ENCODE measurements at places on chromosomes 1 and 21.
A peak's percentile ranks its signal among the peaks of the same experiment; 100 is the strongest.

GRCh38 chr21:42401154-42401553 lies 2.5 kb upstream of the UBASH3A start:
- DNase-seq, result no peak

DNA sequence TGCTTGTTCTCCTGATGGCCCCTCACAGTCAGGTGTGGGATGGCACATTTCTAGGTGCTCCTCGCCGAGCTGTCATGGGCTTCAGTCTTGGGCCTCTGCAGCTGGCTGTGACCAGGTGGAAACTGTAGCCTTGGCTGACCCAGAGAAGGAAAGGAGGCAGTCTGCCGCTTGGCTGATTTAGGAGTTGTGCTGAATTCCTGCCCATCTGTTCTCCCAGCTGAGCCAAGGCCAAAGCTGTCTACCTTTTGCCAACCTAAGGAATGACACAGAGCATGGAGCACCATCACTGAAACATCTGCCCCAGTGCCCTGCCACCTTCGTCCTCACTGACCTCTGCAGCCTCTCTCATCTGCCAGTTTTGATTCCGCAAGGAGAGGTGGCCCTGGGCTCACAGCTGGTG lies 27.9 kb downstream of the UTP25 start:
- DNase-seq, result no peak

DNA sequence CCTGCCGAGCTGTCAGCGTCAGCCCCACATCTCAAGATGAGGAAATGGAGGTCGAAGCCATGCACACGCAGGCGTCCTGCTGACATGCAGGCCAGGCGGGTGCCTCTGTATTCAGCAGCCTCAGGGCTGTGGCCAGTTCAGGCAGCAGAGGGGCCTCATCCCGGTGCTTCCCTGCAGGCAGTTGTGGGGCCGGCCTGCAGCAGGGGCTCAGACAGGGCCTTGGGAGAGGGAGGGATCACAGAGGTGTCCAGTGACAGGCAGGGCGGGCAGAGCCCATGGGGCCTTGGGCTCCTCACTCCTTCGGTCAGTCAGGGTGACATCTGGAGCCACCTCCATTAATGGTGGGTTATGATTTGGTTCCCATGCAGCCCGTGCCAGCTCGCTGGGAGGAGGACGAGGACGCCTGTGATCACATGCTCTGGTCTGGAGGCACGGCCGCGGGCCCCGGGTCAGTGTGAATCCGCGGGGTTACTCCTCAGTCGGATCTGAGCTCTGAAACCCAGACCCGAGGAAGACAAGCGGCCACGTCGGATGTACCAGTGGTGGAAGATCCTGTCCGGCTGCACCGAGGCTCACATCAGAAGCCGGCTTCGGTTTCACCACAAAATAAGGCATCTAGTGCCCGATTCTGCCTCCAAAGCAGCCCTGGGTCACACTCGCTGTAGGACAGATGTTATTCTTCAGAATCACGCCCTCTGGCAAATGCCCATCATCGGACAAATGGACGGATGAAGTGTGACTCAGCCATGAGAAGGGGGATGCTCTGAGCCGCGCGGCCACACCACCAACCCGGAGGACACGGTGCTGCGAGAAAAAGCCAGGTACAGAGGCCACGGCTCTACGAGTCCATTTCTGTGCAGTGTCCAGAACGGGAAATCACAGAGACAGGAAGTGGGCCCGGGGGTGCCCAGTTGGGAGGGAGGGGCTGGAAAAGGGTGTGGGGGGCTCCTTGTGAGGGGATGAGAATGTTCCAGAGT lies 33.4 kb downstream of the KRTAP10-1 start:
- DNase-seq, result no peak

DNA sequence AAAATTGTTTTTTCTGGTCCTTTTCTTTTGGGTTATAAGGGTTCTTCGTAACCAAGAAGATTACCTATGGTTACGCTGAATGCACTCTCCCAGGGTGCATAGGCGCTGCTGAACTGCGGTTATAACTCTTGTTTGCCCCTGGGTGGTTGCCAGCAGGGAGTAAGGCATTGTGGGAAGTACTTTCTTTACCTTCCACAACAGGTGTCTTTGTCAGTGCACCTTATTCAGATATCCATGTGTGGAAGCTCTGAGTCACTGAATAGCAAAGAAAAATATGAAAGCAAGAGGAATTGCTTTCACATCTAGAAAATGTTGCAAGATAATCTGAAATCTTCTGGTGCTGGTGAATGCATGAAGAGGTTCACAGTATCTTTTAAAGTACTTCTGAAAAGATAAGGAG lies 124.4 kb upstream of the CACYBP start:
- no peak for DNase-seq

- DNase-seq, result no peak
Measured at GRCh38 chr1:229437443-229437842, 3.5 kb upstream of the ACTA1 start.

DNA sequence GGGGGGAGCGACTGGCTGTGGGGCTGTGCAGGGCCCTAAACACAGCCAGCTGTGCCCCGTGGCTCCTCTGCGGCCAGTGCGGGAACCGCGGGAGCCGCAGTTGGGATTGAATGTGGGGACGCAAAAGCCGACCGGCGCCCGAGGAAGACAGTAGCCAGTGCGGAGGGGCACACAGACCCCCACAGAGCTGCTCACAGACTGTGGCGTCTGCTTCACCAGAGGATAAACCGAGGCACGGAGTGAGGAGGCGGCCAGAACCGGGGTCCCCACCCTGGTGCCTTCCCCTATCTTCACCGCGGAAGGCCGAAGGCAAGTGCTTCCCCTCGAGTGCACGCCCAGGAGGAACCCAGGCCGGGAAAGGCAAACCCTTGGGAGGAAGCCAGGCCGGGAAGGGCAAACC lies 8.7 kb upstream of the TMEM52 start:
- no peak for DNase-seq

DNA sequence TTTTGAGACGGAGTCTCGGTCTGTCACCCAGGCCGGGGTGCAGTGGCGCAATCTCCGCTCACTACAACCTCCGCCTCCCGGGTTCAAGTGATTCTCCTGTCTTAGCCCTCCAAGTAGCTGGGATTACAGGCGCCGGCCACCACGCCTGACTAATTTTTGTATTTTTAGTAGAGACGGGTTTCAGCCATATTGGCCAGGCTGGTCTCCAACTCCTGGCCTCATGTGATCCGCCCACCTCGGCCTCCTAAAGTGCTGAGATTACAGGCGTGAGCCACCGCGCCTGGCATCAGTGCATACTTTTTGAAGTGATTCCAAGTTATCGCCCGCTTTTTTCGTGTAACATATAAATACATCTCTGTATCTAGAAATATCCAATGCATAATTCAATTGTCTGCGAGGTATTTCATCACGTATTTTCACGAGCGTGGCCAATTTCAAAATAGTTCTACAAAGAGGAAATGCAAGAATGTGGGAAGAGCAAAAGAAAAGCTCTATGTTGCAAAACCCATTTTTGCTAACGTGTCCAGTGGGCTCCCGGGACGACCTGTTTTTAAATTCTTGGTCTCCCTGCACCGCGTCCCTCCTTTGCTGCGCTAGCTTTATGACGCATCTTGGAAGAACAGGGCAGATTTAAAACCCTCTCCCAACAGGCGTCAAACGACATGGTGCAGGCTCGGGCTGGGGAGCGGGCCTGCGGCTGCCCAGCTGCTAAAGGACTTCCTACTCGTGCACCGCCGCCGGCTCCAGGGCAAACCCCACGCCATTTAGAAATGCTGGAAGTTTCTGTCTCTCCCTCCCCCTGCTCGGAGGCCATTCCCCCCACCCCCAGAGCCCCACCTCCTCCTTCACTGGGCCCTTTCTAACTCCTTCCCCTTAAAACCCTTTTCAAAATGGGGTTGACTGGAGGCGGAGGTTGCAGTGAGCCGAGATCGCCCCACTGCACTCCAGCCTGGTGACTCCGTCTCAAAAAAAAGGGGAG lies 923 bp upstream of the IFNGR2 start:
- DNase-seq, result no peak

GRCh38 chr1:22975694-22976093 lies 3.0 kb upstream of the LACTBL1 start:
- DNase-seq, result no peak

DNA sequence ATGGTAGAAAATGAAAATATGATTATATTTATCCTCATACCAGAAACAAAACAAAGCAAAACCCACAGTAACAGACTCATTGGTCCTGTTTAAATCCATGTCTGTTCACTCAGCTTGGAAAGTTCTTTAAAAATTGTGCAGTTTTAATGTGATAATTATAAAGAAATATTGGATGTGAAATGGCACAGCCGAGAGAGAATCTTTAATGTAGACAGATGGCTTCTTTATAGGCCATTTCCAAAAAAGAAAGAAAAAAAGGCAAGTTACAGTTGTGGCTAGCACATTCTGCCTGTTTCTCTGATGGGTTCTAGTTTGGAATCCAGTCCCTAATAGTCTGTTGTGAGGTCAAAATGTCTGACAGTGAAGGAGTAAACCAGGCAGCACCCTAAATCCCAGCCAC lies 62.0 kb downstream of the SH3BGR start:
- DNase-seq, result no peak

DNA sequence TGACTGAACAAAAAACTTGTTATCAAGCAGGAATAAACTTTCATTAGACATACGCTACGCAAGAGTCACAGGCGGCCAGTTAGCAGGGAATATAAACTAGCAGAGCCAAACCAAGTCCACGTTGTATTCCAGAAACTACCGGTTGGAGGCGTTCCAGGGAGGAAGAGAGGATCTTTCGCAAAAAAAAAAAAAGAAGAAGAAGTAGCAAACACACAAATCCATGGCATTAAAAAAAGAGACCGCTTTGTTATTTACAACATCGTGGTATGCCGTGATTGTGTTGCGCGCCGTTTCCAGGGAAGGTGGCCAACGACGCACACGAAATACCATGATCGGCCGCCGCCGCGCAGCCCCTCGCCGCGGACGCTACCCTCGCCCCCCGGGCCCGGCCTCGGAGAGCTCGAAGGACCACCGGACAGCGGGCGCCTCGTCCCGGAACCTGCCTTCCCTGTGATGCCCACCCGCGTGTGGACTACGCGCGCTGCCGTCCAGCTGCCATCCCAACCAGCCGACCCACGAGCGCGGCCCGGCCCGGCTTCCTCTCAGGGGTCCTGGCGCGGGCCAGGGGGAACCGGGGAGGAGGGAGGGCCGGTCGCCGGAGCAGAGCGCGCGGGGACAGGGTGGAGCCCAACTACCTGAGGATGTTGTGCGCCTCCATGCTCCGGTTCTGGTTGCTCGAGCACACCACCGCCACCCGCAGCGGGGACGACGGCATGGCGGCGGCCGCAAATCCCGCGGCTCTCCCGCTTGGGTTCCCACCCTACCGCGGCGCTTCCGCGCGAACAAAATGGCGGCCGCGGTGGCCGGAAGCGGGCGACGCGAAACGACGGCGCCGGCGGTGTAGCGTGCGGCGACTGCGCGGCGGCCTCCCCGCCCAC lies 581 bp downstream of the SSU72 start:
- peak; percentile 70 for DNase-seq

DNA sequence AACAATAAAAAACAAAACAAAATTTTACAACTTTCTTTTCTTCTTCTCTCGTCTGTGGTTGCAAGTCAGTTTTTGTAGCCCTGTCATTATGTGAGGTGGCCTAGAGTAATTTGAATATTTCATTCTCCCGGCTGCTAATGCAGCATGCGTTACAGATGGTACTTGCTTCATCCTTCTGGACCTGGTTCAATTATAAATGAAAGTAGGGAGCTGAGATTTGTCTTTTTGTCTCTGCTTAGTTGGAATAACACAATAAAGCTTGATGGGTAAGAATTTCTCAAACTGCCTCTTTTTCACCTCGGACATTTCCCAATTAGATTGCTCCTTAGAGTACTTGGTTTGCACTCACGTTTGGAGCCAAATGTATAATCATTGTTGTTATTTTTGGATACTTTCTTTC lies 201.6 kb downstream of the PBX1 start:
- no peak for DNase-seq

- DNase-seq, result no peak
Measured at GRCh38 chr1:184388319-184388889, 1.6 kb downstream of the C1orf21 start.

DNA sequence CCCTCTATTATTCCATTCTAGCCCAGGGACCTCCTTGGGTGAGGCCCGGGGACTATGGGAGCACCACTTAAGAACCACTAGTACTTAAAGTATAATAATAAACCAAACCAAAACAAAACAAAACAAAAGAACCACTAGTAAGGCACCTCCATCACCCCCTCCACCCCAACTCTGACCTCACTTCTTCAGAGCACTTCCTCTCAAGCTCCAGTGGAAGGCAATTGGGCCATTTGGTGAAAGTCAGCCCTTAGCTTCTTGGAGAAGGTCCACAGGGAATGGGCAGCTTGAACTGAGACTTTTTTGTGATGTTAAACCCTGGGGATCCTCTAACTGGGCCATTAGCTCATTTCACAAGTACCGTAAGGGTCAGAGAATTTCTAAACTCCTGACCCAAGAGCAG lies 237.3 kb downstream of the RHOU start:
- DNase-seq, result no peak

GRCh38 chr21:35965699-35966098 lies 94.6 kb downstream of the SETD4 start:
- DNase-seq, result no peak

DNA sequence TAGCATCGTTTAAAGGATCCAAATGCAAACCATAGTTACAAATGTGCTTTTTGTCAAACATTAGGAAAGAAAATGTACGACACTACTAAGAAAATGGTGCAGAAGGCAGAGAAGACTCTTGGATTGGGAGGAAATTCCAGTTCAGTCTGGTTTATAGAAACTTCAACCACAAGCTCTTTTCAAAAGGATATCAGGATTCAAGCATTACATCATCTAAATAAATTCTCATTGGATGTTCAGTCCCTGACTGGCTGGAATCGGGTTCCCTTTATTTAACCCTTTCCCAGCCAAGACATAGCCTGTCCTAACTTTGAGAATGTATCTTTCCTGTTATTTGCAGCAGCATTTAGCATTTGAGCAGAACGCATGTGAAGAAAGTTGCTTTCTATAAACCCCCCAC lies 184.6 kb downstream of the LMO4 start:
- DNase-seq, result no peak

GRCh38 chr1:96863449-96863848 lies 141.9 kb downstream of the PTBP2 start:
- no peak for DNase-seq

DNA sequence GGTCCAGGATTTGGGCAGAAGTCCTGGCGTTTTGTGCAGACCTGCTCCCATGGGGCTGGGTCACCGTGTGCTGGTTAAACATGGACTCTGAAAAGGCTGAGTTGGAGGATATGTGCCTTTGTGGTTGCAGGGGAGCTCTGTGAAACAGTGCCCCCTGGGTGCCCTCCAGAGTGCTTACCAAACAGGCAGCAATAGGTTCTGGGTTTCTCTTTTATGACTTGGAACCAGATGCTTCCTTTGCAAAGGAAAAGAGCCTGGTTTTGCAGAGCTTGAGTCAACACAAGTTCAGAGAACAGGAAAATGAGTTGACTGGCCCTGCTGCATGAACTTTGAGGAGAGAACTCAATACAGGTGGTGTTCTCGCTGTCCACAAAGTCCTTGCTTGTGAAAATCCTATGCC lies 288.9 kb downstream of the TM2D1 start:
- DNase-seq, result no peak
